Cortex of kidney (tissue), 1 donor: ENCODE measurements at places on chromosomes 1 and 21.

DNA sequence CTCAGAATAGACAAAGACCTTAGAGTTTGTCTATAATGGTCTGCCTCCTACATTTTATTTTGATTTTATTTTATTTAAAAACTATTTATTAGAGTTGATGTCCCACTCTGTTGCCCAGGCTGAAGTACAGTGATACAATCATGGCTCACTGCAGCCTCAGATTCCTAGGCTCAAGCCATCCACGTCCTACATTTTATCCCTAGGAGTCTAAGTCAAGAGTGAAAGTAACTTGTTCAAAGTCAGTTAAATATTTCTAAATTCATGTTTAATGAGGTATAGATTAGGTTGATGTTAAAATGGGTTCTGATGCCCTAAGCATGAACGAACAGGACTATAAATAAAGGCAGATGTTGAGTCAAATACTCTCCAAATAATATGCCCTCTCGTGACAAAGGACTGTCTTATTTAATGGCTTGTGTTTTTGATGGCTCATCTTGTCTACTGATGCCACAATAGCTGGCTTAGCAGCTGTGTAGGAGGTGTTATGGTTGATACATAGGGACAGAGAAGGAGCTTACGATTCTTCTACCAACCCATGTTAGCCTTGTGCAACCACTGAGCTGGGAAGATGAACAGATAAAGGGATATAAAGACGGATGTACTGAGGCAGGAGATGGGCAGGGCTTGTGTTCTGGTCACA lies 66.0 kb upstream of the CR1L start:
- DNase-seq: no peak

DNA sequence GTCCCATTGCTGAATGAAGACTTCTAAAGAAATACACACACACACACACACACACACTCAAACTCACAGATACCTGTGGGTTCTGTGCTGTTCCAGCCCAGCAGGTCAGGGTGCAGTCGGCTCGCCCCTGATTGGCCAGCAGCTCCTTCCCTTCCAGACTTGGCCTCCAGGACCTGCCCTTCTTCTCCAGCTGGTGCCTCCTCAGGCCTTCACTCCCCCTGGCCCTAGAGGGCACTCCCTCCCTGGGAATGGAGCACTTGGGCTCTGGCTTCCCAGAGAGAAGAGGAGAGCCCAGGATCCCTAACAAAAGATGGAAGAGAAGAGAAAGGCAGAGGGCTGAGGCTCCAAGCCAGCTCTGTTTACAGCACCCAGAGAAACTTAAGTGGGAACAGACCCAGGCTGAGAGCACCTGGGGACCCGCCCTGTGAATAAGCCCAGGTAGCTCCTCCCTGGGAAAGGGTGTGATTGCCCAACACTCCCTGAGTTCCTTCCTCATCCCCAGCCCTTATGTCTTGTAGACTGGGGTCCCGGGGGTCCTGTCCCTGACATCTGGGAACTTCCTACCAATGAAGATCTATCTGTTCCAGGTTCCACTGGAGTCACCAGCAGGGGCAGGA lies at the start of gene PGLYRP3:
Gene PGLYRP3 (minus strand): TSS at position 383 of the 617 bp plus-strand sequence. CDS start 2,287 bp downstream, outside the sequence.
- DNase-seq: no peak

GRCh38 chr1:192133350-192133926 lies 24.8 kb upstream of the RGS18 start:
- no peak for DNase-seq

DNA sequence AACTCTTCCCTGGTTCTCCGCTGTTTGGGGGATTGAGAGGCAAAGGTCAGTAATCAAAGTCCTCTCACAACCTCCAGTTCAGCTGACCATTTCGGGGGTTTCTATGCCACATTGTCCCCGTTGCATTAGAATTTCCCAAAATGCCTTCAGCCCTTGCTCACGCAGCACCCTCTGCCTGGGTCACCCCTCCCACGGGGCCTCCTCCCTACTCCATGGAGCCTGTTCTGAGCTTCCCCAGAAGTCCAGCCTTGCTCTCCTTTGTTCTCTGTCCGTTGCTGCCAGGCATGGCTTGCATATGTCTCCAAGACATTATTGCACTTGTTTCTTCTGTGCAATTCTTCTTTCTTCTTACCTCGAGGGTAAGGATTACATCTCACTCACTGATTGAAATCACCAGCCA lies 16.5 kb downstream of the DMRTB1 start:
- no peak for DNase-seq

GRCh38 chr1:62585469-62586155 lies 11.7 kb upstream of the ANGPTL3 start:
- DNase-seq: no peak

GRCh38 chr1:51610637-51611036 lies 6.3 kb upstream of the OSBPL9 start:
- DNase-seq: no peak

DNA sequence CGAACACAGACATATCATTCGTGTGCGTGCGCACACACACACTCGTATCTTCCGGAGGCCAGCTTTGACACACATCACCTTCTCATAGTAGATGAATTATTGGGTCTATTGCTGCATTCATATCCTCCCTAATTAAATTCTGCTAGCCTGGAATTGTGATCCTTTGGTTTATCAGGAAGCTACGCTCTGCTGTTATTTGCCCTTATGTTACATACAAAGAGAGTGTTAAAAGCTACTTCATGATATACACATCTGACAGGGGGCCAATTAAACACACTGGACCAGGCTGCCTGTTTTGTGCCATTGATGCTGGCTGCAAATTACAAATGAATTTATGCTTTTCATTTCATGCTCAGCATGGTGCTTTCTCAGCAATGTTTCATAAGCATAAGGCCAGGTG lies 252.0 kb downstream of the RHOU start:
- no peak for DNase-seq

DNA sequence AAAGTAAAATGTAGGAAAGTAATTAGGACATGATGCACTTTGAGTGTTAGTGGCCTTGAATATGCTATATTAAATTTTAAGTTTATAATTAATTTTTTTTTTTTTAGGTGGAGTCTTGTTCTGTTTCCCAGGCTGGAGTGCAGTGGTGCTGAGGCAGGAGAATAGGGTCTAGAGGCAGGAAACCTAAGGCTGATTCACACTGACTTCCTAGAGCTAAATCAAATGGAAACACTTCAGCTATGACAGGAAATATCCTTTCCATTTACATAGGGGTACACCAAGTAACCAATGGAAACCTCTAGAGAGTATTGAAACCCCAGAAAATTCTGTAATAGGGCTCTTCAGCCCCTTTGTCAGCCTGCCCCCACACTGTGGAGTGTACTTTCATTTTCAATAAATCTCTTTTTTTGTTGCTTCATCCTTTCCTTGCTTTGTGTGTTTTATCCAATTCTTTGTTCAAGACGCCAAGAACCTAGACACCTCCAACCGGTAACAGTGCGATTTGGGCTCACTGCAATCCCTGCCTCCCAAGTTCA lies 17.9 kb upstream of the THRAP3 start:
- DNase-seq: no peak

GRCh38 chr1:205849619-205850355 lies at the start of gene PM20D1:
Gene PM20D1, minus strand, starts transcription at chr1:205850132. Its CDS starts 60 bp downstream, at chr1:205850072.
- DNase-seq: no peak

DNA sequence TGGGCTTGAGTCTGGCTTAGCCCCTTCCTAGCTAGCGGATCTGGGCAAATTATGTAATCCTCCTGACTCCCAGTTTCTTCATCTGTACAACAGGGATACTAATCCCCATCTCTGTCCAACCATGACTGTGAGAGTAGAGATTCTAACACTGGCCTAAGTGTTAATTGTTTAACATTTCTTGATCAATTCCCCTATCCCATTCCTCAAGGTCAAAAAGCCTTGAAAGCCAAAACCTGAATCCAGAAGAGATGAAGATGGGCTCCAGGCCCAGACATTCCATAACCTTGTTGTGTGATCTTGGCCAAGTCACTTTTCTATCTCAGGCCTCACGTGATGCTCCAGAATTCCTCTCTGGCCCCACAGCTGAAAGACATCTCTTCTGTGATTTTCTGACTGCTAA lies 18.8 kb upstream of the PHLDA3 start:
- no peak for DNase-seq

GRCh38 chr21:16357994-16358393 lies 628.2 kb downstream of the USP25 start:
- DNase-seq: no peak

GRCh38 chr1:247358920-247359319 lies 27.3 kb upstream of the ZNF496 start:
- no peak for DNase-seq

DNA sequence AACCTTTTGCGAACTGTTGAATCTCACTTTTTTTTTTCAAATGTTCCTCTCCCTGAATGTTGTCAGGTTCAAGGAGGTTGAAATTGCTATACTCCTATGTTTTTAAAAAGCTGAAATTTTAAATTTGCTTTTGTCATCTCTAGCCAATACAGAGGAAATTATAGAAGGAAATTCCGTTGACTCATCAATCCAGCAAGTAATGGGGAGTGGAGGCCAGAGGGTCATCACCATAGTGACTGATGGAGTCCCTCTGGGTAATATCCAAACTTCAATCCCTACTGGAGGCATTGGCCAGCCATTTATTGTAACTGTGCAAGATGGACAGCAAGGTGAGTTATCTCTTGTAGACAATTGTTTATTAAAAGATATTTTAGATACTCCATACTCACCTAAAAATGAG lies 36.3 kb downstream of the GABPB2 start:
- DNase-seq: no peak

- DNase-seq: no peak
These were observed 92.1 kb upstream of the C1orf174 start for GRCh38 chr1:3992103-3992556.

DNA sequence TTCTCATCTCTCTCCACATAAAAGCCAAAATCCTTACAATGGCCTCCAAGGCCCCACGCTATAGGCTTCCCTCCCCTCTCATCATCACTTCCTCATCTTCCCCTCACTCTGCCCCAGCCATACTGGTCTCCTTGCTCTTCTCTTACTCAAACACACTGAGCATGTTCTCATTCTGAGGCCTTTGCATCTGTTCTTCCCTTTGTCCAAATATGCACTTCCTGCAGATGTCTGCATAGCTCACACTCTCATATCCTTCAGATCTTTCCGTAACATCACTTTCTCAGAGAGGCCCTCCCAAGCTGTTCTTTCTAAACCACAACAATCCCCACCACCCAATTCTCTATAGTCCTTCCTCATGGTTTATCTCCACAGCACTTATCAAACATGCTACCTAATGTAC lies 284.1 kb downstream of the HHIPL2 start:
- no peak for DNase-seq

GRCh38 chr1:3130268-3130667 lies 61.3 kb downstream of the PRDM16 start:
- no peak for DNase-seq

DNA sequence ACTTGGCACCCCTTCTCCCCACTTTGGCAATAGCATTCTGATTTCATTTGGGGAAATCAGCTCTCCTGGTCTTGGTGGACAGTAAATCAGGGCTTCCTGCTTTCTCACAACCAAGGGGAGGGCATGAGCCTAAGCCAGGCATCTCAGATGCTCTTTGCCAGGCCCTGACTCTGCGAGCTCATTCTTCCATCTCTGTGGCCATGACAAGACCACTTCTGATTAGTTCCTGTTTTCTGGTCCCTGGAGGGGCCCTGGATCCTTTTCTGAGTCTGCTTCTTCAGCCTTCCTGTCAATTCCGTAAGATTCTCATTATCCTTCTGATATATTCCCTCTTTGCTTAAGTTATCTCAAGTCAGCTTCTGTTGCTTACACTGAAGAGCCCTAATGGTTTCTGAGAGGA lies 210.4 kb downstream of the HIVEP3 start:
- no peak for DNase-seq

DNA sequence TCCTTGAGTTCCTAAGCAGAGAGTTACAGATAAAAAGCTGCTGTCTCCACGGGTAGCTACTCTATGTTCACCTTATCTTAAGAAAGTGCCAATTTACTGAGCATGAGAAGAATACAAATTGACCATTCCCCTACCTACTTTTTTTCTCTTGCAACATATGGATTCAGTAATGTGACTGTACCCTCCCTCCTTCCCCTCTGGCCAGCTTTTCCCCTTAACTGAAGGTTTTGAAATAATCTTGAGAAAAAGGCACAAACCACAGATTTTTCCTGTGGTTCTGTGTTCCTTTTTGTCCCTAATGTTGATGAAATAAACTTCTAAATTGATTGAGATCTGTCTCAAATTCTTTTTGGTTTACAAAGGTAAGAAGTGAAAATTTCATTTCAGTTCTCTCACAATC lies 2.6 kb upstream of the CD2 start:
- no peak for DNase-seq

DNA sequence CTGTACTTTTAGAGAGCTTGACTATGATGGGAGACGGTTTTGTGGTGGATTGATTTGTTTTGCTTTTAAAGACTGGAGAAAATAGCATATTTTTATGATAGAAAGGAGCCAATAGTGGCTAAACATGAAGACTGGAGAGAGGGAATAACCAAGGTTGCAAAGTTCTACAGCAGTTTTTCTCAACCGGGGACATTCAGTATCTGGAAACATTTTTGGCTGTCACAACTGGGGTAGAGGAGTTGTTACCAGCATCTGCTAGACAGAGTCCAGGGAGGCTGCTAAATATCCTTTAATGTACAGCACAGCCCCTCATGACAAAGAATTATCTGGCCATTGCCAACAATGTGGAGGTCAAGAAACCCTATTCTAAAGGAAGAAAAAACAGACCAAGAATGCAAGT lies 38.4 kb upstream of the RAP1A start:
- DNase-seq: no peak

- DNase-seq: no peak
These were observed 232.1 kb upstream of the KAZN start for GRCh38 chr1:14366091-14367018.

DNA sequence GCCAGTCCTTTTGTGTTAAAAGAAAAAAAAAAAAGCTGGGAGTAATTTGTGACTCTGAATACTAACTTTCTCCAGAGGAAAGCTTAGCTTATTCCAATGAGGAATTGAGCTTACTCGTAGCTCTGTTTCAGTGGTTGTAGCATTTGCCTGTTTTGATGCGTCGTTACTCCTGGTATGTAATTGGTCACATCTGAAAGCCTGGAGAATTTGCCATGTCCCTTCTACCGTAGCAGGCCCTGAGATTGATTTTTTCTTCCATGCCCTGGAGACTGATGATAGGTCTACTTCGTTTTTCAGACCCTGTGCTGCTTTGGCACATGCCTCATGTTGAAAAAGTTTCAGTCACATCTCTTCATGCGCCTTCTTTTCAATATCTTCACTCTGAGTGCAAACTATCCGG lies 1103.0 kb downstream of the PLA2G4A start:
- no peak for DNase-seq

DNA sequence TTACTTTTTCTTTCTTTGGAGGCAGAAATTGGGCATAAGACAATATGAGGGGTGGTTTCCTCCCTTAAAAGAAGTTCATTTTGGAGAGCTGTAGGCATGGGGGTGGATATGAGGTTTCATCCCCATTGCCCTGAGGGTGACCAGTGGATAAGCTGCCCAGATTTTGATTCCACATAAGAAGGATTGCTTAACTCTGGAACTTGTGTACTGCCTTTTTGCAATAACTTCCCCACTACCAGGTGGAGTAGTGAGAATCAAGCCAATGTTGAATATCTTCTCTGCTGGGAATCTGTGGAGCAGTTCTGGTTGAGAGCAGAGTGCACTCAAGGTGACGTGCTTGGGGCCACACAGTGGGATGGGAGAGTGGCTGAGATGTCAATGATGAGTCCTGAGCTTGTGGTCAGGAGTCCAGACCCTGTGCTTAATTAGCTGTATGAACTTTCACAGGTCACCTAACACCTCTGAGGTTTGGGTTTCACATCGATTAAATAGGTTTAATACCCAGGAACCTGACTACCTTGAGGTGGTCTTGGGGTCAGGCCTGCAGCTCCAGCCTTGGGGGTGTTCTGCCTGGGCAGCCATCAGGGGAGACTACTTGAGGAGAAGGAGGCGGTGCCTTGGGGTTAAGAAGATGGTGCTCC lies 152.9 kb downstream of the FCRL5 start:
- DNase-seq: no peak
